ENCODE measurements at places on chromosomes 3 and 15.

- no peak for DNase-seq
These were observed 147.1 kb upstream of the RGMA start for GRCh38 chr15:93235926-93236780.

DNA sequence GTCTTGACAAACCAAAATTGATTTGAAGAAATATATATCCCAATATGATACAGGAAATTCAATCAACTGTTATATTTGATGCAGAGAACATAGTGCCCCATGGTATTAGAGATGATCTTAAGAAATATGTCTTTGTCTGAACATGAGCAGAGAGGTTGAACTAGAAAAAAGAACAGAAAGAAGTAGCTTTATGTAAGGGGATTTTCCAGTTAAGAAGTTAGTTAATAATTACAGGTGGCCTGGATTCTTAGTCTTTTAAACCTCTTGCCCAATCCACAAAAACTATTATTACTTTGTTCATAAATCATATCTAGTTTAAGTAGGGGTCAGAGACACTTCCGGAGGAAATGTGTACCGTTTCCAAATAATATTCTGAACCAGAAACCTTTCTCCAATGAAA lies 1186.7 kb upstream of the EPHA6 start:
- DNase-seq: no peak

DNA sequence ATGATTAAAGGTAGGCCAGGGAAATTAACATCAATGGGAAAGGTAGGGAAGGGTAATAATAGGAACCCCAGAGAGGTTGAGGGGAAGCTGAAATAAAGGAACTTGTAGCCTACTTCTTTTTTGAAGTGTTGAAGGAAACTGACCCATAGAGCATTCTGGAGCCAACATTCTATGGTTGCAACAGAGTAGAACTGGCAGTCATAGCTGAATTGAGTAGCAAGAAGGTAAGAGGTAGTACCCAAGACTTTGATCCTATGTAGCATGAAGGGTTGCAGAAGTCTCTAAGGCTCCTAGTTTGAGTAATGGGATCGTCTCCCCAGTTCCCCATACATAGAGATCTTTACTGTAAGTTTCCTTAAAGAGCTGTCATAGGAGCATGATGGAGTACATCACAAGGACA lies 7.4 kb upstream of the ZNF774 start:
- no peak for DNase-seq

DNA sequence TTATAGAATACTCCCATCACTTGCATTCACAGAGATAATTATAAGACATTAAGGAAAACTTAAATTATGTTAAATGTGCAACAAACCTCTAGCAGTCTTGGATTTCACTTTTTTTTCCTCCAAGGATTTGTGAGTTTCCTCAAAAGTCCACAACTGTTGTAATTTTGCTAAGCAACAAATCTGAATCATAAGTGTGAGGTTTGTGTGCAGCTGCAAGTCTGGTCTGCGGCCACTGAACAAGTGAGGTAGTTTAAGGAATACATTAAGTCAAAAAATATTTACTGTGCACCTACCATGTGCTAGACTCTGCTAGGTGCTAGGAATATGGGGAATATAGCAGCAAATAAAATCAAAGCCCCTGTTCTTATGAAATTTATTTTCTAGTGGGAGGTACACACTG lies 70.2 kb downstream of the LRRC28 start:
- DNase-seq: no peak

Measured in EH (cell line).